Lower lobe of right lung (tissue), 2 donors: ENCODE measurements at places on chromosomes 3 and 15. TPM values are rescaled to one million over a fixed set of nuclear protein-coding genes. Genes with fewer than 3 reads are reported as not detected.

- DNase-seq, result no peak
These were observed 342.2 kb downstream of the FOXP1 start for GRCh38 chr3:71241246-71241901.

GRCh38 chr15:84714821-84715220 is 1.1 kb downstream of the SEC11A start:
- no peak for DNase-seq

C3orf20 gene
- not detected for total RNA-seq

DNA sequence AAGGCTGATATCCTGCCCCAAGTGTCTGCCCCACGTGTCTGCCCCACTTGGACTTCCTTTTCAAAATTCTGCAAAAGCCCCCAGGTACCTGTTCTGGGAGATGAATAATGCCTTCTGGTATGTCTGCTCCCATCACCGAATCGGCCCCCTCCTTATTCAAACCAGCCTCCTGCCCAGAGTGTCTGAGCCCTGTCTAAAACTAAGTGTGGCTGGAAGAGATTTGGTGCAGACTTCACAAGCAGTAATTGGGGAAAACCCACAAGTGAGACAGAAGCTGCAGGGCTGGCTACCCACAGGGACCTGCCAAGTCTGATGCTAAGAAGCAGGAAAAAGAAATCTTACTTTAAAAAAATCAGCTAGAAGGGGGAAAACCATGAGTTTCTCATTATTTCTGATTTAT is 85.1 kb downstream of the DUT start:
- DNase-seq, result no peak

LDHAL6B gene
- total RNA-seq, result not detected

DCBLD2 gene
- 36.5 TPM for total RNA-seq

- no peak for DNase-seq
These were observed 16.5 kb upstream of the PLXND1 start for GRCh38 chr3:129622933-129623332.

DNA sequence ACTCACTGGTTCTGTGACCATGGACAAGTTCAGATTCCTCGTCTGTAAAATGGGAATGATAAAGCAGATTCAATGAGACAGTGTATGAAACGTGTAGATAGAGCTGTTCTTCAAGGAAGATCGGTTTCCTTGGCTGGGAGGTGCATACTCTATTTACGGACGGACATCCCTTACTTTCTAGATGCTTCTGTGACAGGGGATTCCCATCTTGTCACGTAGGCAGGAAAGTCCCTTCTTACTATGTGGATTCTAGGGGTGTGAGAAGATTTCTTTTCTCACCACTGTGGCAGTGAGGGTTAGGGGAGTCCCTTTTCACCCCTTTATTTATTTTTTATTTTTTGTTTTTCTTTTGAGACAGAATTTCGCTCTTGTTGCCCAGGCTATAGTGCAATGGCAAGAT is 180.9 kb upstream of the TBL1XR1 start:
- DNase-seq, result no peak

DNA sequence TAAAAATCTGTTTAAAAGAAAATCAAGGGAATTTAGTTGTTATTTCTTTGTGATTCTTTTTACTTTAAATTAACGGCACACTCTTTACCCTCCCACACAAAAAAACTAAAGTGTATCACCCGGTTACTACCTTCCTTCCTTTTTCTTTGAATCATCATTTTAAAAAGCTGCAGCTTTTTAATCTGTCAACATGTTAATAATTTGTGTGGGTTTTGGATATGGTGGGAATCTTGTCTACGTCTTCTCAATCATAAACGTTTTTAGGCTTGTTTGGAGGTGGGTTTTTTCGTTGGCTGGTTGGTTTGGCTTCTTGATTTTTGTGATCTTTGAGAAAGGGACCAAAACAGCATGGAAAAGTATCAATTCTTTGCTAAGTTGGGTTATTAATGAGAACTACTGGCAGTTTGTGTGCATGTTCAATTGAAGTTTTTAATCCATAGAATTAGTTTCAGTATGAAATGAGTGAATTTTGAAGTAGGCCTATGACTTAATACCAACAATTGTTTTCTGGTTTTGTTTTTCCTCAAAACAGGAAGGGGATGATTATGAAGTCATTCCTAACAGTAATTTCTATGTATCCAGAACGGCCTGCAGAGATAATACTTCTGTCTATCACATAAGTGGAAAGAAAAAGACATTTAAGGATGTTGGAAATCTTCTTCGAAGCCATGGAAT is 4.5 kb downstream of the SMC4 start:
- DNase-seq, result no peak

GRCh38 chr15:75924576-75924975 is 20.9 kb downstream of the FBXO22 start:
- peak; percentile 51 for DNase-seq

GRCh38 chr15:66842710-66843441 is 140.8 kb downstream of the SMAD6 start:
- DNase-seq, result peak; percentile 91

DNA sequence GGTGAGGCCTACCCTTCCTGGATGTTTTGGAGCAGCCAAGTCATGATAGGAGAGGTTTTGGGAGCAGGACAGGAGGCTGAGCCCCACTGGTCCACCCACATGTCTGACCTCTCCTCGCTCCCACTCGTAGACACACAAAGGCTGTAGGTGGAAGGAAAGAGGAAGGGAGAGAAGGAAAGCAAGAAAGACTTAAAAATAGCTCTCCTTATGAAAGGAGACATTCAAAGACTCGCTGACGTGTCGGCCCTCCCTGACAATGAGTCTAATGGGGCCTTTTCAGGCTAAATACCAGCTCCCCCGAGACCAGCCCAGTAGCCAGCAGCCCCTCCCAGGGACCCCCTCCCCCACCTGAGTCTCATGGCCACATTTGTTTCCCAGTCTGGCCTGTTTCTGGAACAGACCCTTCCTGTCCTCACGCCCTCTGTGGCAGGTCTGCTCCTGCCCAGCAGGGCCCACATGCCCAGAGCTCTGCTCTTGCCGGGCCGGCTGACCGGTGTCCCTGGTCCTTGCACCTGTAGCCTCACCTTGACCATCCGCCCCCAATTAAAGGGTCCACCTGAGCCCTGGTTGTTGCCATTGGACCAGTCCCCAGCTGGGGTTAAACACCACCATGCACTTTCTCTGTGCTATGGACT is 49.3 kb downstream of the FGD5 start:
- no peak for DNase-seq
